Stimulated activated CD4-positive, alpha-beta T cell treated with anti-CD3 and anti-CD28 coated beads, Interleukin-1b, Interleukin-23, amount 100 ng/mL, for 1 hour (primary cell): ENCODE measurements at places on chromosomes 5 and 9.

- DNase-seq = no peak
Observed at GRCh38 chr5:72363166-72363802, 43.1 kb downstream of the PTCD2 start.

DNA sequence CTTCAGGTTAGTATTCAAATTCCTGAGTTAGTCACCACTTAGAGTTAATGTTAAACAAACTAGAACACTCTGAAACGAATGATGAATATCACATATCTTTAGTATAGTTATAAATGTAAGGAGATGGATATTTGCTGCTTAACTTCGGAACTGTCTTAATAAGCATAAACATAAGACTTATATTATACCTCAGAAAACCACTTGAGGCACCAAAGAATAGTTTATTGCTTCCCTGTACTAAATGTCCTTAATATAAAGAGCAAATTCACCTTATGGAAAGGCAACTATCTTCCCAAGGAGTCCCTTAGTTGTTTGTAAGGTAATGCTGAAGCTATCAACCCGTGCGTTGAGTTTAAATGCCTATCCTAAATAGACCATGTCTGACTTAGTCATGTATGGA, 300.0 kb upstream of the ADAMTSL1 start:
- no peak for DNase-seq

DNA sequence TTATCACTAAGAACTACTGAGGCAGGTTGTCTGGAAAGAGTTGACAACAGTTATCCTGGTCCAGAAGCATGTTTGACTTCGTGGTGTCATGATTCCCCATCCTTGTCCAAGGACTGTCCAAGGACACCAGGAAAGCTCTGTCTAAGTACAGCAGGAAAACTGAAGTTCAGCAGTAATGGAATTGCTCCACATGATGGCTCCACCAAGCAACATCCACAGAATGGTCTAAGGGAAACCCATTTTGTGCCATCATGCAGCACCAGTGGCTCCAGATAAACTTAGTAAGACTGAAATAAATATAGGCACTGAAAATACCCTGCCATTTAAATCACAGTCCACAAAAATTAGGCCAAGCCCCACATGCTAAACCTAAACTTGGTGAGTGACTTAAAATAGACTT, 192.8 kb downstream of the CDH18 start:
- DNase-seq = no peak

- no peak for DNase-seq
Observed at GRCh38 chr9:10633785-10634184, 21.0 kb upstream of the PTPRD start.

DNA sequence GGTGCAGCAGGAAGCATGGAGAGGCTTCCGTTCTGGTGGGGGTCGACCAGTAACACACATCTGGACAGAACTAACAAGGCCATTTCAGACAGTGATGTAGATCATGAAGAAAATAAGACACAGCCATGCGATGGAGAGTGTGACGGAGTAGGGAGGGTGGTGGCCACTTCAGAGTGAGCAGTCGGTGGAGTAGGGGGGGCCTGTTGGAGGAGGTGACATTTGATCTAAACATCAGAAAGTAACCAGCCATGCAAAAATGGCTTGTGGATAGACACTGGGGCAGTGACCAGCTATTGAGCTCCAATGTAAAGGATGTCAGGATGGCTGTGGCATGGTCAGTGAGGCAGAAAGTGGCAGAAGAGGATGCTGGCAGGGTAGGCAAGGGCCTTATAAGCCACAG, 65.9 kb downstream of the PPARGC1B start:
- no peak for DNase-seq

GRCh38 chr9:109923471-109923760, 143.4 kb downstream of the PALM2AKAP2 start:
- no peak for DNase-seq
